ENCODE measurements at places on chromosomes 2 and 18.

DNA sequence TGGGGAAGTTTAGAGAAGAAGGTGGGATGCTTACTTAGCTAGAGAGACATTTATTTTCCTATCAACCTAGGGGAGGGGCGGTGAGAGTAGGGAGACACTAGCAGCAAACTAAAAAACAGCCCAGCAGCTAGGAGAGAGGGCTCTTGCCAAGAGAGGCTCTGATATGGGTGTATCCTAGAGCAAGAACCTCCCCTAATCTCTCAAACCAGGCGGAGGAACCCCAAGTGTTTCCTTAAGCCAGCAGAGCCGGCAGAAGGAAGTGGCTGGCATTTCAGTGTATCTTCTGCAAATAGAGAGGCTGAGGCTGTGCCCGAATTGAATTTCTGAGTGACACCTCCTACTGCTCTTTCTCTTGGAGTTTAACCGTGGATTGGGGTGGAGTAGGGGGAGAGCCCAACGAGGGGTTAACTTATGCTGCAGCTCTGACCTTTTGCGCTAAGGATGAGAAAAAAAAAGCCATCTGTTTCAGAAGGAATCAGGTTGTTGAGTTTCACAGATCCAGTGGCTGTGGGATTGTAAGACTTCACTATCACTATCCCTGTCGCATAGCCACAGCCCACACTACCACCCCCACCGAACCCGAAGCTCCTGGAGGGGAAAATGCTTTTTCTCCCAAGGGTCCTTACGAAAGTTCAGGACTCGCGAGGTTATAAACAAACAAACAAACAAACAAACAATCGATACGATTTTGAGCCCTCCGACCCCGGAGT is 1.4 kb downstream of the ST8SIA5 start:
- DNase-seq: no peak

- no peak for DNase-seq
Measured at GRCh38 chr2:144526831-144527230, 6.9 kb upstream of the ZEB2 start.

GRCh38 chr2:152924722-152925121 is 206.3 kb downstream of the ARL6IP6 start:
- DNase-seq: no peak

DNA sequence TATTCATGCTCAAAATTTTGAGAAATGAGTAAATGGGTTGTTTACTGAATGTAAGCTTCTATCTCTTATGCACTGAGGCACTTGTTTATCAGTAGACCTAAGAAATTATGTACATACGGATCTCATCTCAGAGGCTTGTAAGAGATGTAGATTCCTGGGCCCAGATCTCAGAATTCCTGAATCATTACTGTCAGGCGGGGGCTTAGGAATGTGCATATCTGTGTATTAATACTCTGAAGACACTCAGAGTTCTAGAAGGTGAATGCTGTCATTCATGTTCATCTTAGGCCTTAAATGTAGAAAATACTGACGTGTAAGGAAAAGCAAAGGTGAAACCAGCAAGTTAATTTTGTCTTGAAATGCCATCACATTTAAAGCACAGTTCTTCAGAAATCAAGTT is 169.6 kb downstream of the FMNL2 start:
- no peak for DNase-seq

Measured in C1 segment of cervical spinal cord (tissue), 14 donors.